Fibroblast of lung (primary cell): ENCODE measurements at places on chromosomes 12 and 14.

DNA sequence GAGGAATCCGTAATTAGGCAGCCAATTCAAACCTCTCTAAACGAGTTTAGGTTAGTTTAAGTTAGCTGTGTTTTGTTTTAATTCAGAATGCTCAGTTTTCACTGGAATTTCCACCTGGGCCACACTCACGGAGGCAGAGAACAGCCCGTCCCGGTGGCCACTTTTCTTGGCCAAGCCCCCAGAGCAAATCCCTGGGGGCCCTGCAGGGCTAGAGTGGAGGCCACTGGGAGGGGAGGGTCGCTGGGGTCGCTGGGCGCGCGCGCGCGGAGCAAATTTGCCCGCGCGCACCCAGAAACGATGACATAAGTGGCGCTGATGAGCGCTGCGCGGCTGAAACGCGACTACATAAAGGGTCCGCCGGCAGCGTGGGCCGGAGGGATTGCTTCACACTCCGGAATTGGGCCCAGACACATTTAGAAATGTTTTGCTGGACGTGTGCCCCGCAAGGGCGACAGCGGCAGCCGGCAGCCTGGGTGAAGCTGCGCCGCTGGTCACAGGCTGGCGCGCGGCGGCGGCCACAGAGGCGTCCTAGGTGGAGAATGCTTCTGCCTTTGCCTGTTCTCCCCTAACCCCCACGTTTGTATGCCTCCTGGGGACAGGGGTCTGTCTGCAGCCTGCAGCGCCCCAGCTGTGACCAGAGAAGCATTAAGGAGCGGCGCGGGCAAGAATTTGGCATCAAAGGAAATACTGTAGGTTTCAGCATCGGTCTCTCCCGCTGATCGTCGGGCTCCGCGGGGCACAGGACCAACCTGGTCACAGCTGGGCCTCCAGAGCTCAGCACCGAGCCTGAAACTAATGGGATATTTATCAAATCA lies 37.9 kb upstream of the TBX5 start:
- DNase-seq = no peak

- DNase-seq = peak; percentile 59
These were observed at the start of gene CACNA1C for GRCh38 chr12:2052826-2053678. TSS of gene CACNA1C (plus strand) at chr12:2052987. CDS start at chr12:2053563, 576 bp downstream.

- DNase-seq = no peak
These were observed 128.0 kb upstream of the RAP1B start for GRCh38 chr12:68482660-68483059.

DNA sequence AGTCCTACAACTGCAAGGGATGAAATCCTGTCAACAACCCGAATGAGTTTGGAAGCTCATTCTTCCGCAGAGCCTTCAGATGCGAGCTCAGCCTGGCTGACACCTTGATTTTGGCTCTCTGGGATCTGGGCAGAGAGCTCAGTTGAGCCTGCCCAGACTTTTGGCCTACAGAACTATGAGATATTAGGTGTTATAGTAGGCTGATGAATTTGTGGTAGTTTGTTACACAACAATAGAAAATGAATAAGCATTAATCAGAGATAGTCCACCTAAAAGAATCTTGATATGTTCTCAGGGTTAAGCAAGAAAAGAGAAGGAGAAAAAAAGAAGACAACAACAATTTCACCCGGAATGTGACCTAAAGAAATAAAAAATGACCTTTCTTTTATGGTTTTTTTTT lies 30.4 kb upstream of the GZMB start:
- DNase-seq = no peak

DNA sequence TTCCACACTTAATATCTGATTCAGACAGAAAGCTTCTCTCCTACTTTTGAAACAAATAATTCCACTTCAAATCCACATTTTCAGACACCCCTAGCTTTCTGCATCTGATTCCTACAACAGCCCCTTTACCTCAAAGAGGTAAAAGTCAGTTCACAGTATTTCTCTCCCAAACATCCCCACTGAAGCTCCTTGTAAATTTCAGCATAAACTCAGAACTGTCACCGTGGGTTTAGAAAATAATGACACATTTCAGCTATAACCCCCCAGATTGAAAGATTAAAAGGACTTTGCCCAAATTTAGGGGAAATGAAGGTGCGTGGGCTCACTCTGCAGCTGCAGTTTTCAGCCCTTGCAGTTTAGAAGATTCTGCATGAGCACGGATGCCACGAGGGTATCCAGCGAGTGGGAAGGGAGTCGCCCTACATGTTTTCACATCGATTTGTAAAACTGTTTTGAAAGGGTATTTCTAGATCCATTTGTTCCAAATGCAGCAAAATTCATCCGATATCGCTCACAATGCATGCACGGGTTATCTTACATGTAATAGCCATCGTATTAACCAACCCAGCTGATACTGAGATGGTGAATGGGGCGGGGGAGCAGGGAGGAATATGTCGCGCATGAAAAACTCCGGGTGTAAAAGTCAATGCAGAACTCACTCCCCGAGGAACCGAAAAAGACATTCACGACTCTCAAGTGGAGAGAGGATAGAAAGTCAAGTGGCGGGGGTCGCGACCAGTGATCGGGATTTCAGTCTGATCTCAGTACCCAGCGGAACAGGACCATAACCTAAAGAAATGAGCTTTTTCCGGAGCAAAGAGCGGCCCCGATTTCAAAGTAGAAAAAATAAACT lies 5.0 kb upstream of the CCND2 start:
- DNase-seq = no peak

GRCh38 chr12:110566993-110567392 lies 16.1 kb downstream of the PPTC7 start:
- DNase-seq = no peak

GRCh38 chr12:100450735-100451134 lies 22.9 kb upstream of the NR1H4 start:
- DNase-seq = peak; percentile 0

- DNase-seq = peak; percentile 17
These were observed 4.7 kb upstream of the PSMA6 start for GRCh38 chr14:35287431-35288013.

- DNase-seq = no peak
These were observed 30.8 kb downstream of the BBOF1 start for GRCh38 chr14:74049876-74050495.

DNA sequence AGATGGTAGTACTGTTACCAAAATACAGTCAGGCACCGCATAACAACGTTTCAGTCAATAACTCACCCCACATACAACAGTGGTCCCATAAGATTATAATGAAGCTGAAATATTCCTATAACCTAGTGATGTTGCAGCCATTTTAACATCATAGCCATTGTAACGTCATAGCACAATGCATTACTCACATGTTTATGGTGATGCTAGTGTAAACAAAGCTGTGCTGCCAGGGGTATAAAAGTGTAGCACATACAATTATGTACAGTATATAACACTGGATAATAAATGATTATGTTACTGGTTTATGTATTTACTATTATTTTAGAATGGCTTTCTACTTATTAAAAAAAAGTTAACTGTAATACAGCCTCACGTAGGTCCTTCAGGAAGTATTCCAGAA lies 37.0 kb downstream of the GPR137C start:
- no peak for DNase-seq

- DNase-seq = peak; percentile 28
These were observed 21.8 kb downstream of the VDR start for GRCh38 chr12:47882781-47883546.

DNA sequence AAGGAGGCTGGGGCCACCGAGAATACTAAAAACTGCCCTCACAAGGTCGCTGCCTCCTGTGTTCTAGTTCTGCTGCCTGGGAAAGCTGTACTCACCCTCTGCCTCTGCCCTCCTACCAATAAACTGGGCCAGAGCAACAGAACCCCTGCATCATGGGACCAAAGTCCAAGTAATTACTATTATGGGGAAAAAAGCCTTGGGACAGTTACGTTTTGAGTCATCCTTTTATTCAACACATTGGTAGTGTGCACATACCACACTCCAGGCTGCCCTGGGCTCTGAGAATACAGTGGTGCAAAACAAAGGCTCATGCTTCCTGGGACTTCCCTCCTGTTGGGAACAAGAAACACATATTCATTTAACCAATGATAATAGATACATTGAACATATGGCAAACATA lies 49.0 kb downstream of the CACNA1C start:
- no peak for DNase-seq

DNA sequence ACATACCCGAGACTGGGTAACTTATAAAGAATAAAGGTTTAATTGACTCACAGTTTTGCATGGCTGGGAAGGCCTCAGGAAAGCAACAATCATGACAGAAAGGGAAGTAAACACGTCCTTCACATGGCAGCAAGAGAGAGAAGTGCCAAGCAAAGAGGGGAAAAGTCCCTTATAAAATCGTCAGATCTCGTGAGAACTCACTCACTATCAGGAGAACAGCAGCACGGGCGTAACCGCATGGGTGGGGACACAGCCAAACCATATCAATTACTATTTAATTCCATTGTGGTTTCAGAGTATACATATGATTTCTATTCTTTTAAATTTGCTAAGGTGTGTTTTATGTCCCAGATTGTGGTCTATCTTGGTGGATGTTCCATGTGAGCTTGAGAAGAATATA lies 117.9 kb downstream of the SCAF11 start:
- DNase-seq = no peak

- no peak for DNase-seq
These were observed 13.0 kb downstream of the LPCAT3 start for GRCh38 chr12:7005311-7005710.

DNA sequence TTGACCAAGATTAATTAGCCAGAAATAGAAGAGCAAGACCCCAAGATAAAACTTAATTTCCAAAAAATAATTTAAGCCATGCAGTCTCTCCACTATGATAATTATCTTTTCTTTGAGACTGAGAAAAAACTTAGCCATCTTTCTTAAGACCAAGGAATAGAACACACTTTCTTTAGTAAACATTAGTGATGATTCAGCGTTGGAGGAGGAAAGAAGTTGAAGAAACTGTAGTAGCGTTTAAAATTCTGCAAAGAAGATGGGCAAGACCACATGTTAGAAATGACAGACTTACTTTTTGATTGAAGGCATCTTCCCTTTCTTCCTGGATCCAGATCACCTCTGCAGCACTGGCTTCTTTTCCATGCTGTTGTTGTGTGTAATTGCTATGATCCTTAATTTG lies 124.8 kb upstream of the RASSF8 start:
- no peak for DNase-seq

GRCh38 chr12:112382866-112383265 lies 635 bp upstream of the HECTD4 start:
- DNase-seq = no peak

DNA sequence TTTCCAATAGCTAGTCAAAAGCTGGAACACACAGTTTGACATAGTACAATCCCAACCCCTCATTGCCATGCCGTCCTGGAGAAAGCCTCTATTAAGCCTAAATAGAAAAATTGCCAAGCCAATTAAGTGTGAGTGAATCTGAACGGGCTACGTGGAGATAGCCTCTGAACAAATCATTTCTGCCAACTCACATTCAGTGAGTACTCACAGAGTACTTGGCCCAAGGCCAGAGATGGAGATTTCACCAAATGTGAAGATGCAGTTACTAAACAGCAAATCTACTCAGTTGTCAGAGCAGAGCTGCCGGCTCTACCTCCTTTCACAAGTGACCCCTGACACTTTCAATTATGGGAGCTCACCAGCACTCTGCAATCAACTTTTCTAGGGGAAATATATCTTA lies 350.0 kb downstream of the GALC start:
- peak; percentile 24 for DNase-seq

- no peak for DNase-seq
These were observed 15.2 kb upstream of the EAPP start for GRCh38 chr14:34554540-34555250.

- no peak for DNase-seq
These were observed 608 bp upstream of the PIANP start for GRCh38 chr12:6701078-6701768.

GRCh38 chr14:51160871-51161270 lies 66.0 kb upstream of the TRIM9 start:
- DNase-seq = no peak

GRCh38 chr12:112130441-112130998 lies 5.2 kb downstream of the TRAFD1 start:
- DNase-seq = no peak

GRCh38 chr14:35138585-35138984 lies 16.2 kb downstream of the PRORP start:
- DNase-seq = no peak

GRCh38 chr12:23504043-23504442 lies 445.4 kb downstream of the SOX5 start:
- no peak for DNase-seq

DNA sequence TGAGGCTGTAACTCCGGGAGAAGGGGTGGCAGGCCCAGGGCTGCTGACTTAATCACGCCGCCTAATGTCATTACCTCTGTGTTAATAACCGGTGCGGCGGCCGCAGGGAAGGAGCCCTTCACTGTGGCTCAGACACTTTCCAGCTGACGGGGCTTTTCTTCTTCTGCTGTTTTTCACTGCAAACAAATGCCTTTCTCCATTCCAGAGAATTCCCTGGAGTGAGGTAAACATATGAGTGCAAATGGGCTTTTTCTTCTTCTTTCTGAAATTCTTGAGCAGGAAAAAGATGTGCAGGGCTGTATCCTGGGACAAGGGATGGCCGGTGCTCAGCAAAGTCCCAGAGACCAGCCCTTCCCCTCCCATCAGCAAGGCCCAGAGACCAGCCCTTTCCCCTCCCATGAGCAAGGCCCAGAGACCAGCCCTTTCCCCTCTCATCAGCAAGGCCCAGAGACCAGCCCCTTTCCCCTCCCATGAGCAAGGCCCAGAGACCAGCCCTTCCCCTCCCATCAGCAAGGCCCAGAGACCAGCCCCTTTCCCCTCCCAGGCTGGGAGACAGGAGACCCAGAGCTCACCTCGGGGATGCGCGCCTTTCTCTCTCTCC lies 33.4 kb upstream of the FAM181A start:
- DNase-seq = no peak

DNA sequence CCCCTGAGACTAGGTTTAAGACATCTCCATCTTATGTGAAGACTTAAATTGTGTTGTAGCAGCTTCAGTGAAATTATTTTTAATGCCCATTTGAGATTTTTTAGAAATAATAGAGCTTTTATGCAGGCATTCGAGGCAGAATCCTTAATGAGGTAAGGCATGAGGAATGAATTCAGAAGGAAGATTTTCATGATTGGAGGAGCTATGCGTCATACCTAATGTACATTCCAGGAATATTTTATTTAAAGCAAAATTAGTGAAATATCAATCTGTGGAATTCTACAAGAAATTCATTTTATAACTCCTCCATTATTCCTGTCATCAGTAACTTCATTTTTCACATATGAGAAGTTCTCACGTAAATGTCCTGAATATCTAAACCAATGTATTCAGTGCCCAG lies 36.0 kb upstream of the GARIN6 start:
- peak; percentile 49 for DNase-seq

DNA sequence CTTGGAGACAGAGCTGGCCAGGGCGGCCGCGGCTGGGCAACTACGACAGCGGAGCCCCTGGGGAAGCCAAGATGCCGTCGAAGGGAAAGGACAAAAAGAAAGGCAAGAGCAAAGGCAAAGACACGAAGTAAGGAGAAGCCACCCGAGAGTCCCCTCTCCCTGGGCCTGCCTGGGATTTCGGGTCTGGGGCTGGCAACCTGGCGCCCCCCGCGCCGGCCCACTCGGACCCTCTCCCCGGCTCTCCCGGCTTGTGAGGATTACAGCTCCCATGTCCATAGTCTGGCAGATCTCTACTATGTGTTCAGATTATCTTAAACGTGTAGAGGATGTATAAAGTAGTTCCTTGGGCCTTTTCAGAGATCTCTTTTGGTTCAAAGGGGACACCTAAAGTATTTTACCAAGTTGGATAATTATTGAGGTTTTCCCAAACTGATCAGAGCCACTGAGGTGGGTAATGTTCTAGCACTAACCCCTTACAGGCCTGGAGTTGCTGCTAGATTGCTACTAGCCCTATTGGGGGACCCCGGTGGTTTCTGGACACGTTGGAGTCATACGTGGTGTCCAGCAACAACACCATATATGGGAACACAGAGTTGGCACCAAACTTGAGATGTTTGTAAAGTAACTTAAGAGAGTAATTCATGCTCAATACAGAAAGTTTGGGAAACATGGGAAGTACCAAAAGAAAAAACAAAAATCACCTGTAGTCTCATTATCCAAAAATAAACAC lies 424 bp downstream of the BBOF1 start:
- DNase-seq = peak; percentile 78
